ENCODE measurements at places on chromosomes 16 and 17.

GRCh38 chr17:64057701-64058263, 37.3 kb upstream of the ICAM2 start:
- peak; percentile 5 for DNase-seq

DNA sequence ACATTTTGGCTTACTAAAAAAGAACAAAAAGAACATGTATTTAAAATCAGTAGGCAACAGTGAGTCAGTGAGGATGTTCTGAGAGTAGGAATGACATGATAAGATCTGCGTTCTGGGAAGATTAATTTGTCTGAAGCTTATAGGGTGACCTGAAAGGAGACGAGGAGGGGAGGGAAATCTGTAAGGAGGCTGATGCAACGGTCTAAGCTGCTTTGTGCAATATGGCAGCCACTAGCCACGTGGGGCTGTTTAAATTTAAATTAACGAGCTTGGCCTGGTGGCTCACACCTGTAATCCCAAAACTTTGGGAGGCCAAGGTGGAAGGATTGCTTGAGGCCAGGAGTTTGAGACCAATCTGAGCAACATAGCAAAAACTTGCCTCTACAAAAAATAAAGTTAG, 181.6 kb upstream of the CACNG3 start:
- no peak for DNase-seq

- no peak for DNase-seq
Observed at GRCh38 chr17:82281502-82282238, 8.2 kb upstream of the CSNK1D start.

GRCh38 chr17:52995147-52995546, 827.6 kb upstream of the KIF2B start:
- DNase-seq, result no peak

DNA sequence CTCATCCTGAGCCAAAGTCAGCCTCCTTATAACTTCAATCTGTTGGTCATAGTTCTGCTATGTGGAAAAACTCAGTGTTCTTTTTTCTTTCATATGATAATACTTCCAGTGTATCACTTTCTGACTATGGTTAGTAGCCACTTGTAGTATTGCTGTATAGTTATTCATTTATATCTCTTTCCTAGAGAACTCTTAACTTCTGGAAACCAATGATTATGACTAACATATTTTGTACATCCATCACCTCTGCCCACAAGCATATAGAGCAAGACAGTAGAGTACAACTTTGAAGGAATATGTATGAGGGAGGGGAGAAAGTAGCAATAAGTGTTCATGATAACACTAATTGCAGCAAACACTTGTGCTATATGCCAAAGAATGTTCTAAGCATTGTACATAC, 38.6 kb downstream of the COX10 start:
- no peak for DNase-seq

DNA sequence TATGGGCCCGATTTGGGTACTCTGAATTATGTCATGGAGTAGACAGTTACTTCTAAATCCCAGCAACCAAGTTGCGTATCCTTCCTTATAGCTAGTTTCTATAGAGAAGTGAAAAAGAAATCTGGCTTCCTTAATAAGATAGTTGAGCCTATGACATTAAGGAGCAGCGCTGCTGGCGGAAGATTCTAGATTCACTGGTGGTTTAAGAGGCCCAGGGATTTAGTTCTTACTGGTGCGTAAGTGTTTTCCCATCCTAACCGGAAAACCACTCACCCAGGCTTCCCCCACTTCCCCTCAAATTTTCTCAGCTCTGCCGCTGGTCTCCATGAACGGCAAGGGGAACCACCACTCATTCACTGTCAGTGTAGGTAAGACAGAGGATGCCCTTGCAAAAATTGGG, 230.4 kb downstream of the CPPED1 start:
- no peak for DNase-seq

DNA sequence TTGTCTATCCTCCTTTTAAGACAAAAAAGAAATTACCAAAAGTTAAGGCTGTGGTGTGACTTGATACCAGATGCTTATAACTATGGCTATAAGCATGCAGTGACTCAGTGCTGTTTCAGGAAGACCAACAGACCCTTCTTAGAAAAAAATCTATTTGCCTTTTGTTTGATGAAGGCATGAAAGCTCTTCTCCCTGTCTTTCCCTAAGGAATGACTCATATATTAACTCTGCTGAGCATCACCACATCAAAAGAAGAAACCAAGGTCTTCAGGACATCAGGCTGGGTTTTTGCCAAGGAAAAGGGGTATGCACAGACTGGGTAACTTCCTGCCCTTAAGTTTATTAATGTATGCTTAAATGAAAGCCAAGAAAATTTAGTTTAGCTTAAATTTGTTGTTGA, 47.1 kb downstream of the VMP1 start:
- peak; percentile 85 for DNase-seq

- peak; percentile 6 for DNase-seq
Observed at GRCh38 chr16:77297996-77298395, 98.8 kb downstream of the SYCE1L start.

GRCh38 chr17:35377068-35377467, 3.6 kb upstream of the SLFN11 start:
- DNase-seq, result no peak

DNA sequence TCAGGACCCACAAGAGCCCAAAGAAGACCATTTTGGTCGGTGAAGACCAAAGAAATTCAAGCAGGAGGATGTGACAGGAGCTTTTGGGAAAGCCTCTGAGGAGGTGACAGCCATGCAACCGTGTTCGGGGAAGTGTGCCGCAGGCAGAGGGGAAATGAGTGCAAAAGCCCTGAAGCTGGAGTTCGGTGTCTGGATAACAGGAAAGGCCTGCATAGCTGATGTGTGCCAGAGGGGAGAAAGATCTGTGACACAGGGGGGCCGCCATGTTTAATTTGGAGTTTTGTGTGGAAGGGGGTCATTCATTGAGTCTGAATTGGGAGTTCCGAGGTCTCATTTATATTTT, 870 bp upstream of the ZC3H7A start:
- DNase-seq, result no peak

DNA sequence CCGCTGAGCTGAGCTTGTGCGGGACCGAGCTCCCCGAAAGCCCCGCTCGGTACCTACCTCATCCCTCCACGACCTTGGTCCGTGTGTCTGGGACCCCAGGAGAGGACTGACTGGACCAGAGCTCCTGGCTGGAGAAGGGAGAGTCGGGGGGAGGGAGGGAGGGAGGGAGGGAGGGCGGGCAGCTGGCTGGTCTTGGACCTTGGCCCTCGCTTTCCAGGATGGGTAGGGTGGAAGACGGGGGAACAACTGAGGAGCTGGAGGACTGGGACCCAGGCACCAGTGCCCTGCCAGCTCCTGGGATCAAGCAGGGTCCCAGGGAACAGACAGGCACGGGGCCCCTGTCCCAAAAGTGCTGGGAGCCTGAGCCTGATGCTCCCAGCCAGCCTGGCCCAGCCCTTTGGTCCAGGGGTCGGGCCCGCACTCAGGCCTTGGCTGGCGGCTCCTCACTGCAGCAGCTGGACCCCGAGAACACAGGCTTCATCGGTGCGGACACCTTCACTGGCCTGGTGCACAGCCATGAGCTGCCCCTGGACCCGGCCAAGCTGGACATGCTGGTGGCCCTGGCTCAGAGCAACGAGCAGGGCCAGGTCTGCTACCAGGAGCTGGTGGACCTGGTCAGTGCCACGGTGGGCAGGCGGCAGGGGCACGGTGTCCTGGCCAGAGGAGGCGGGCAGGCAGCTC, 553 bp downstream of the RHBDL1 start:
- DNase-seq, result no peak

DNA sequence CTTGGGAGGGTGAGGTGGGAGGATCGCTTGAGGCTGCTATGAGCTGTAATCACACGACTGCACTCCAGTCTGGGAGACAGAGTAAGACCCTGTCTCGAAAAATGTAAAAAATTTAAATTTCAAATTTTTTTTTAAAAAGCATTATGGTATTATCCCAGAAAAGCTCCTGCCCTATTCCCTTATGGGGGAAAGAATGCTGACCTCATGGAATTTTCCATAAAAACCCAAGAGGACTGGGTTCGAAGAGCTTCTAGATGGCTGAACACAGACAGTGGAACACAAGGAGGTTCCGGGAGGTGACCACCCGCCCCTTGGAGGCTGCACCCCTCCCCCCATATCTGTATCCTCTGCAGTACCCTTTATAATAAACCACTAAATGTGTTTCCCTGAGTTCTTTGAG, 4.0 kb downstream of the EIF4A3 start:
- DNase-seq, result no peak

DNA sequence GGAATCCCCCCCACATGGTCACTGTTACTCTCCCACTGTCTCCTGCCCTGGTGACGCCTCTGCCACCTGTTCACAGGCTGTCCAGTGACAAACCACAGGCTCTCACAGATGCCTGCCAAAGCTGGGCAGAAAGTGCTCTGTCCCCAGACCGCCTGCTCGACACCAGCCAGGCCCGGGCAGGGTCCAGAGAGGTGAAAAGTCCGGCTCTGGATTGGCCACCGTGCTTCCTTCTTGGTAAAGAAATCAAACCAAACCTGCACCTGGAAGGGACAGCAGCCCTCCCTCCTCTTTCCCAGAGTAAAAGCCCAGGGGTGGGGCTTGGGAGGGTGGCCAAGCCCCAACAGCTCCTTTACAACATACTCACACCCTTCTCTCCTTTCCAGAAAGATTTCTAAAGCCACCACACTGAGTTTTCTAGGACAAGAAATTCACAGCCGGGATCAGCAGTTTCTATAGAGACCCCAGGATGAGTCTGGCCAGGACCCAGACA, 6.2 kb downstream of the PCGF2 start:
- no peak for DNase-seq

DNA sequence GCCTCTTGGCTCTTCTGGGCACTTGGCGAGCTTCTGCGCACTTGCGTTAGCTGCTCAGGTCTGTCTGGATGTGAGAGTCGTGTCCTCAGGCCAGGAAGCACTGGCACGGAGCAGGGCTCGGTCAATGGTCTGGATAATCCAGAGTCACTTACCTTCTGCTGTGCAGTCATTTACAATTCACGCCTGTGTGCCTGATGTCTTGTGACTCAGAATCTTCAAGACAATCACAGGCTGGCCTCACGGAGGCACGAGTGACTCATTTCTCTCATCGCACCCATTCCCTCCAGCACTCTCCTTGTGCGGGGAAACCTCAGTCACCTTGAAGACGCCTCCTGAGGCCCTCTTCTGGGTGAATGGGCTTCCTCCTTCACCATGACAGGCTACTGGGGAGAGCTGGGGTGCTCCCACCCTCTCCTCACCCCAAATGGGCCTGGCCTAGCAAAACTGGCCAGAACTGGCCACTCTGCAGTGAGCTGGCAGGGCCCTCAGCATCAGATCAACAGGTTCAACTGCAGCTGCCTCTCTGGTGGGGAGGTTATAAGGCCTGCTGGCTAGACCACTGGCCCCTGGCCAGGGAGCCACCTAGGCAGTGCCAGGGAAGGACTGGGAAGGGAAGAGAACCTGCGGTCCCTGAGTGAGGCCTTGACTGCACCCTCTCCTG, 1.9 kb upstream of the CAPN15 start:
- DNase-seq, result peak; percentile 94

DNA sequence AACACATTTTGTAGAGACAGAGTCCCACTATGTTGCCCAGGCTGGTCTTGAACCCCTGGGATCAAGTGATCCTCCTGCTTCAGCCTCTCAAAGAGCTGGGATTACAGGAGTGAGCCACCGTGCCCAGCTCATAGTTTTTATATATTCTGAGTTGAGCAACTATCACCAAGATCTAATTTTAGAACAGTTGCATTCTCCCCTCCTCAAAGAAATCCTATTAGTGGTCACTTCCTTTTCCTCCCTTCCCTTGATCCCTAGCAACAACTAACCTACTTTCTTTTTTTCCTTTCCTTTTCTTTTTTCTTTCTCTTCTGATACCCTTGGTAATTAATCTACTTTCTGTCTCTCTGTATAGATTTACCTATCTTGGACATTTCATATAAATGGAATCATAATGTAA, 61.5 kb upstream of the B4GALNT2 start:
- DNase-seq, result no peak

DNA sequence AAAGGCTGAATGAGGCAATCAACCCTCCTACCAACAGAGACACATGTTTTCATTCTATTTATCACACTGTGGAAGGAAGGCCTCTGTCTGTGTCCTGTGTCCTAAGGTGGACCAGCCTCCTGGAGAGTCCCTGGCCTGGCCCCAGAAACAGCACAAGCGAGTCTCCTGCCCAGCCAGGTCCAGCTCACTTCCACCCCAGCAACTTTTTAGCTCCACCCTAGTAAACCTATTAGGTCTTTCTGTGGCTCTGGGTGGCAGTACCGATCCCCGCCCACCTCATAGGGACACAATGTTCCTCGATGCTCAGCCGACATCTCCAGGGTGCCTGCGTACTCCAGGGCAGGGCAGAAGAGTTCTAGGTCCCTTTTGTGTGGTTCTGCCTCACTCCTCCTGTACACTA, 10.7 kb downstream of the DRC3 start:
- DNase-seq, result no peak

GRCh38 chr16:12455287-12455798, 348.3 kb downstream of the CPPED1 start:
- DNase-seq, result peak; percentile 58

DNA sequence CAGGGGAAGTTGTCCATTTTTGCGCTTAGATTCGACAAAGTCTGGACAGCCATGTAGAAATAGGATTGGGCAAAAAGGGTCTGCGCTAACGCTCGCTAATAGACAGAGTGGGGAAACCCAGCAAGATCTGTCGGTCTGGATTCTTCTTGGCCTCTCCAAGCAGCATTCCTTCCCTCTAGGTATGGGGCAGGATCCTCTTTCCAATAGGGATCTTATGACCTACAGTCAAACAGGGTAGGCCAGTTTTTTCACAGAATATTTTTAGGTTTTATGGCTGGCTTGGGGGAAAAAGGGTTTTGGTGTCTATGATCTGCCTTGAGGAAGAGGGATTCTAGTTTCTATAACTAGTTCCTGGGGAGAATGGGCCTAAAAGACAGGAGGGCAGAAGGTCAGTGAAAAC, 26.0 kb upstream of the GPT2 start:
- no peak for DNase-seq

DNA sequence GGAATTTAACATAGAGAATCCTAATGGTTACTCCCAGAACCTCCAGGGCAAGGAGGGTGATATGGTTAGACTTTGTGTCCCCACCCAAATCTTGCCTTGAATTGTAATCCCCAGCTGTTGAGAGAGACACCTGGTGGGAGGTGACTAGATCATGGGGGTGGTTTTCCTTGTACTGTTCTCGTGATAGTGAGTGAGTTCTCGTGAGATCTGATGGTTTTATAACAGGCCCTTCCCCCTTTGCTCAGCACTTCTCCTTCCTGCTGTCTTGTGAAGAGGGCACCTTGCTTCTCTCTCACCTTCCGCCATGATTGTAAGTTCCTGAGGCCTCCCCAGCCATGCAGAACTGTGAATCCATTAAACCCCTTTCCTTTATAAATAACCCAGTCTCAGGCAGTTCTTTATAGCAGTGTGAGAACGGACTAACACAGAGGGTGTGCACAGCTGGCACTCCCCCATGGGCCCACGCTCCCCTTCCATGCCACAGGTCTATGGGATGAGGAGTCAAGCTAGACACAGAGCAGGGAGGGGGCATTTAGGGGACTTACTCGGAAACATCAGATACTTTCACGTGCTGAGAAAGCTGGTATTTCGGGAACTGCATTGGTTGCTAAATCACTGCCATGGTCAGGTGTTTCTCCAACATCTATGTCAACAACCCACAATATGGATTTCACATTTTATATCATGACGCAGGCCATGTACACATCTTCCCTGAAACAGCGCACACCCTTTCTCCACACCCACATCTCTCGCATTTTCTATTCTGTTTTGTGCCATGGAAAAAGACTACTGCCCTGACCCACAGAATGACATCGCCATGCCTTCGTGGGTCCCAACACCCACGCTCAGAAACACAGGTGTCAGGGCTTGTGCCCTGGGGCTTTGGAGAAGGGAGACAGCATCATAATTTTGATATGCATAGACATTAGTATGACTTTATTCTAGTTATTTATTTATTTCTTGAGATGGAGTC, 199.1 kb upstream of the GSE1 start:
- DNase-seq, result no peak

All from HFFc6 (cell line).